ENCODE measurements at places on chromosomes 12 and 14.

- H3K27ac ChIP-seq = peak overlapping the region; percentile 95
- H3K4me1 ChIP-seq = peaks cover 78% of the 10 kb centered on the region
- no peak for DNase-seq
These were observed 2.2 kb downstream of the IRF2BPL start for GRCh38 chr14:77026166-77026929.

GRCh38 chr14:65465584-65465983 lies 53.1 kb downstream of the FUT8 start:
- H3K27me3 ChIP-seq = no peaks in the 10 kb centered on the region
- H3K4me1 ChIP-seq = peaks cover 16% of the 10 kb centered on the region
- H3K36me3 ChIP-seq = peaks cover 3% of the 10 kb centered on the region
- DNase-seq = no peak
- H3K27ac ChIP-seq = no peak overlapping the region

DNA sequence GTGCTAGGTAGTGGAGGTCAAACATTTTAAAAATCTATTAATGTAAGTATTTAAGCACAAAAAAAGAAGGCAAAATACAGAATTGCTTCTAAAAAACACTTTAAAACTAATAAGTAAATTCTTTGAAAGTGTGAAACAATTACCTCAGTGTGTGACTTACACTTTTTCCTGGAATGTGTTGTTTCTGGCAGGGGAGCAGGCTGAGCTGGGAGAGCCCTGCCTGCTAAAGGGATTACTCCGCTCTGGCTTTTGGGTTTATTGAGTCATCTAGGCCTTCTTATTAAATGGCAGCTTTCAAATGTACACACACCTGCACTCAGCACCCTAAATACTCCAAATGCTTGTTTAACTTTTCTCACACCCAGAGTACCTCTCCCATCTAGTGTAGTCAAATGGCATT lies 279.8 kb downstream of the AKAP6 start:
- H3K27ac ChIP-seq = no peak overlapping the region
- H3K27me3 ChIP-seq = no peaks in the 10 kb centered on the region
- H3K4me1 ChIP-seq = no peaks in the 10 kb centered on the region
- H3K36me3 ChIP-seq = no peaks in the 10 kb centered on the region
- DNase-seq = no peak

DNA sequence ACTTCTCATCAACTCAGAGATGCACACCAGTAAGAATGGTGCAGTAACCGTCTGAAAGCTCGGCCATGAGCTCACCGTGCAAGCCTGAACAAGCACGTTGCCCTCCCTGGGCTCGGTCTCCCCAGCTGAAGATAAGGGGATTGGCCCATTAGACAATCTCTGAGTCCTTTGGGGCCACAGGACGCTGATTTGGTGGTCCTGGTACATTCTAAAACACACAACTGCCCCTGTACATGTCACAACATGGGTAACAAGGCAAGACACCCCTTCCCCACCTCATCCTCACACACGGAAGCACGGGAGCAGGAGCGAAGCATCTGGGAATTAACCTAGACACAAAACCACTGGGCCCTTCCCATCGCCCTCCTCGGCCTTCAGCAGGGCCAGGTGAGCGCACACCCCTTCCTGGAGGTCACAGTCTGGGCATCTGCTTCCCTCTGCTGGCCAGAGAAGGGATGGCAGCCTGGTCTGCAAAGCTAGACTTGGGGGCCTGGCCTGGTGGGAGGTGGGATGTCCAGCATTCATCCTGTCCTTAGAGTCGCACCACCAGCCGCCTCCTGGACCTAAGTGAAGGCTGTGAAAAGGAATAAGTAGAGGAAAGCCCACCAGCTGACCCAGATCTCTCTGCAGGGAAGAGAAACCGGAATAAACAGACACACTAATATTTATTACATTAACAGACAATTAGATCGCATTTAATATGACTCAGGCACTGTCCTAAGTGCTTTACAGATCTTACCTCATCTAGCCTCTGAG lies 18.9 kb upstream of the SMUG1 start:
- H3K4me1 ChIP-seq = peaks cover 7% of the 10 kb centered on the region
- no peak overlapping the region for H3K4me3 ChIP-seq
- no peaks in the 10 kb centered on the region for H3K36me3 ChIP-seq
- no peak overlapping the region for H3K27ac ChIP-seq

GRCh38 chr12:11663130-11663529 lies 13.7 kb downstream of the ETV6 start:
- H3K36me3 ChIP-seq = peaks cover 13% of the 10 kb centered on the region
- H3K4me1 ChIP-seq = peaks cover 50% of the 10 kb centered on the region
- DNase-seq = no peak
- H3K4me3 ChIP-seq = no peak overlapping the region

DNA sequence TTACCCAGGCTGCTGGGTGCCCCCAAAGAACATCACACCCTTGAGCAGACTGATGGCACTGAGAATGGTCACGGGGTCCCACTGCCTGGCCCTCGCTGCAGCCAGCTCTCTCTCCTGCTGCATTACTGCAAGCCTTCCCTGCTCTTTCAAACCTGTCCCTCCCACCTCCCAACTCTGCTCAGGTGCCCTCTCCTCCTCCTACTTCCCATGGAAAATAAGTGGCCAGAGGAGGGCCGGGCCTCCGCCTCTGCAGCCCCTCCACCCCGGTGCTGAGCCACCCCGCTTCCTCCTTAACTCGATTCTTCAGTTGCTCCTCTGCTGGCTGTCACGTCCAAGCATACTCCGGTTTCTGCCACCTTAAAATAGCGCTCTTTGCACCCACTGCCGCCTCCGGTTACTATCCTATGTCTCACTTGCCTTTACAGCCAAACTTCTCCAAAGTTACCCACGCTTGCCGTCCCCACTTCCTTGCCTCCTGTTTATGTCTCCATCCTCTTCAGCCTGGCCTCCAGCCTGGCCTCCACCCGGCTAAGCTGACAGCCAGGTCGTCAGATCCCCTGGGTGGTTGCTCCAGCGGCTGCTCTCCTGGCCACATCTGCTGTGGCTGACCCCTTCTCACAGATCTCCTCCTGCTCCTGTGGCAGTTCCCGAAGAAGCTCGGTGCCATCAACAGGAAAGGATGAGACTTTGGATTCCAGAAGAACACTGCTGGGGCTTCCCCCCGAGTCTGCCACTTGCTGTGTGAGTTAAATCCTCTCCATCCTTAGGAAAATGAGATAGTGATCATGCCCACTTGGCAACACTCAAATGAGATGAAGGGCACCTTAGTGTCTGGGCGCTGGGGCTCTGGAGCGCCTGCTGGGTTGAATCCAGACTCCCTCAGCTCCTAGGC lies 7.7 kb downstream of the SMIM41 start:
- H3K27ac ChIP-seq = no peak overlapping the region
- peaks cover 8% of the 10 kb centered on the region for H3K4me1 ChIP-seq
- no peaks in the 10 kb centered on the region for H3K36me3 ChIP-seq
- H3K27me3 ChIP-seq = no peaks in the 10 kb centered on the region

DNA sequence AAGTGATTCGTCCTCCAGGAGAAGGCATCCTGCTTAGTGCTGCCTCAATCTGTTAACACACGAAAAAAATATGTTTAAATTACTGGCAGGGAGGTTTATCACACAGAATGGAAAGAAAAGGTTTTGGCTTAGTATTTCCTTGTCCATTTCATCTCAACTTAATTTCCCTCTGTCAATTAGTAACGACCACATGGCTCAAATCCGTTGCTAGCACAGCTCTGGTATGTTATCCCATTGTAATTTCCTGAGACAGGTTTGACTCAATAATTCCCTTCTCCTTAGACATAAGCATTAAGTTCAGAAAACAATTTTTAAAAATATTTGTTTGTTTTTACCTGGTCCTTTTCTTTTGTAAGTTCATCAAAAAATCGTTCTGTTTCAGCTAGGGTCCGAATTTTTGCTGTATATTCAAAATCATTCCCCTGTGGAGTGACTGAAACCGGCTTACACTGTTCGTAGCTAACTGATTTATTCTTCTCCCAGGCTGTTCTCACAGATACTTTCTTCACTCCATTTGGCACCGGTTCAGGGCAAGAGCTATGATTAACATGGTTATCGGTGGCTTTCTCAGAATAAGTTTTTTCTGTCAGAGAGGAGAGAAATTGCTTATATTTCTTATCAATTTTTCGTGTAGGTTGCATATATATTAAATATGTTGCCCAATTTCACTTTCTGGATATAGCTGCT lies 10.1 kb upstream of the PITPNM2 start:
- H3K27ac ChIP-seq = no peak overlapping the region
- peaks cover 47% of the 10 kb centered on the region for H3K36me3 ChIP-seq
- no peak for DNase-seq
- H3K4me3 ChIP-seq = no peak overlapping the region

GRCh38 chr12:105805730-105806399 lies 332.9 kb downstream of the NUAK1 start:
- no peaks in the 10 kb centered on the region for H3K4me1 ChIP-seq
- no peak for DNase-seq
- no peak overlapping the region for H3K27ac ChIP-seq
- no peak overlapping the region for H3K4me3 ChIP-seq
- no peaks in the 10 kb centered on the region for H3K36me3 ChIP-seq

- H3K4me1 ChIP-seq = peaks cover 6% of the 10 kb centered on the region
- peak overlapping the region; percentile 41 for H3K4me3 ChIP-seq
- DNase-seq = no peak
- H3K36me3 ChIP-seq = no peaks in the 10 kb centered on the region
- H3K27me3 ChIP-seq = no peaks in the 10 kb centered on the region
These were observed 724 bp downstream of the GTSF1 start for GRCh38 chr12:54472494-54473262.

DNA sequence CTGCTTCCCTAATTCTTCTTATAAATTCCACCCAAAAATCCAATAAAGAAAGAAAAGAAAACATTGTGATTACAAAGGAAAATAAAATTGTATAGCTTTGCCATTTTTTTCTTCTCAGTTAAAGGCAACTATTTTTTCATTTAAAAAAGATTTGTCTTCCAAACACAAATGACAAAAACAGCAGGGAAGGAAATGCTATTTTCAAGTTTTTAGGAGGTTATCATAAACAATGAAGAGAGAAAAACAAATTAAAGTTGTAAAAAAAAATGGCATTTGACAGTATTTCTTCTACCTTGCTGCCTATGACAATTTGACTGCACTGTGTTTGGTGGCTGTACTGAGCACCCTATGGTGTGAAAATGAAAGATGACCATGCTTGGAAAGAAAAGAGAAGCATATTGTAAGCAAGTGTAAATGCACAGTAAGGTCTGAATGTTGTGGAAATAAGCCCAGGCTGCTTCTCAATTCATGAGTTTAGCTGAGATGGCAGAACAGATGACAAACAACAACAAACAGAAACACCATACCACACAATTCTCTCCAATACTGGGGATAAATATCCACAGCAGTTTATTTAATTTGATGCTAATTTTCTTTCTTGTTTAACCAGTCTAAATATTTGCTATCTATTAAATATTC lies 109.8 kb downstream of the PRKD1 start:
- no peaks in the 10 kb centered on the region for H3K36me3 ChIP-seq
- no peak overlapping the region for H3K27ac ChIP-seq

DNA sequence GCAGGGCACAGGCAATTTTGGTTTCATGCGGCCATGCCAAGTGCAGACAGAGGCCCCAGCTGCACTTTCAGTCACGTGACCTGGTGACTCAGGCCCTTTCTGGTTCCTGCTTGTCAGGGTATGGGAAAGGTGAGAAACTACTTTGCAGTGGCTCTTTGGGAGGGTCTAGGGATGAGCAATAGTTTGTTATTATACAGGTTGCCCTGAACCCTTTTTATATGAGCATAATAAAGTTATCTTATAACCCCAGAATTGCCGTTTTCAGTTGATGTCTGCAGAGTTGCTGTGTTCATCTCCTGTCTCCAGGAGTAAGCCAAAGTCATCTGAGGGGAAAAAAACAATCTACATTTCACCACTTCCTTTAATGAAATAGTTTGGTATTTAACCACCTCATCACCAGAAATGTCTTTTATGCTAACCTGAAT lies 30.9 kb upstream of the EMP1 start:
- H3K4me1 ChIP-seq = peaks cover 24% of the 10 kb centered on the region
- peak overlapping the region; percentile 31 for H3K27ac ChIP-seq
- no peaks in the 10 kb centered on the region for H3K36me3 ChIP-seq
- peak; percentile 56 for DNase-seq

DNA sequence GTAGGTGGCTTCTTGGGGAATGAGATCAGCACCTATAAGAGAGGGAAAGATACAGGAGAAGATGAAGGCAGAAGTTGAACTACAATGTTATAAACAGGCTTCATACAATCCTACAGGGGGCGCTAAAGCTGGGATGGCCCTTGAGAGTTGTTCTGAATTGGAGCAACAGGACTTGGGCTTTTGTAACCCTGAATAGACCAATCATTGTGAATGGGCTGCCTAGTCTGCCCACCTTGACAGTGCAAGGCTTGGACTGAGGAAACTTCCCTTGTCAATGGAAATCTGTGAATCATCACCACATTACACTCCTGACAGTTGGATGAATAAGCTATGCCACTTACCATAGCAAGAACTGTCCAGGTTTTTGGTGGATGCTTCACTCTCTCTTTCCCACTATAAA lies 306.1 kb downstream of the KCNC2 start:
- no peaks in the 10 kb centered on the region for H3K27me3 ChIP-seq
- H3K4me3 ChIP-seq = no peak overlapping the region
- no peaks in the 10 kb centered on the region for H3K36me3 ChIP-seq
- no peaks in the 10 kb centered on the region for H3K4me1 ChIP-seq
- H3K27ac ChIP-seq = no peak overlapping the region

GRCh38 chr12:53213348-53213747 lies 6.3 kb upstream of the ITGB7 start:
- no peak overlapping the region for H3K27ac ChIP-seq
- no peak overlapping the region for H3K4me3 ChIP-seq
- peaks cover 81% of the 10 kb centered on the region for H3K4me1 ChIP-seq
- peaks cover 59% of the 10 kb centered on the region for H3K36me3 ChIP-seq

- H3K27ac ChIP-seq = no peak overlapping the region
- DNase-seq = peak; percentile 18
- no peaks in the 10 kb centered on the region for H3K27me3 ChIP-seq
- no peak overlapping the region for H3K4me3 ChIP-seq
- H3K4me1 ChIP-seq = peaks cover 8% of the 10 kb centered on the region
- H3K36me3 ChIP-seq = no peaks in the 10 kb centered on the region
These were observed 1.9 kb upstream of the KRT79 start for GRCh38 chr12:52836042-52836466.
